ENCODE measurements at places on chromosomes 12 and 14.
A peak's percentile ranks its signal among the peaks of the same experiment; 100 is the strongest.

GRCh38 chr12:107131832-107132616 is 38.7 kb upstream of the CRY1 start:
- no peak for DNase-seq

GRCh38 chr12:127077262-127078045 is 1189.5 kb upstream of the TMEM132C start:
- no peak for DNase-seq

- DNase-seq, result no peak
Observed at GRCh38 chr12:86826051-86826450, 569.9 kb upstream of the MGAT4C start.

DNA sequence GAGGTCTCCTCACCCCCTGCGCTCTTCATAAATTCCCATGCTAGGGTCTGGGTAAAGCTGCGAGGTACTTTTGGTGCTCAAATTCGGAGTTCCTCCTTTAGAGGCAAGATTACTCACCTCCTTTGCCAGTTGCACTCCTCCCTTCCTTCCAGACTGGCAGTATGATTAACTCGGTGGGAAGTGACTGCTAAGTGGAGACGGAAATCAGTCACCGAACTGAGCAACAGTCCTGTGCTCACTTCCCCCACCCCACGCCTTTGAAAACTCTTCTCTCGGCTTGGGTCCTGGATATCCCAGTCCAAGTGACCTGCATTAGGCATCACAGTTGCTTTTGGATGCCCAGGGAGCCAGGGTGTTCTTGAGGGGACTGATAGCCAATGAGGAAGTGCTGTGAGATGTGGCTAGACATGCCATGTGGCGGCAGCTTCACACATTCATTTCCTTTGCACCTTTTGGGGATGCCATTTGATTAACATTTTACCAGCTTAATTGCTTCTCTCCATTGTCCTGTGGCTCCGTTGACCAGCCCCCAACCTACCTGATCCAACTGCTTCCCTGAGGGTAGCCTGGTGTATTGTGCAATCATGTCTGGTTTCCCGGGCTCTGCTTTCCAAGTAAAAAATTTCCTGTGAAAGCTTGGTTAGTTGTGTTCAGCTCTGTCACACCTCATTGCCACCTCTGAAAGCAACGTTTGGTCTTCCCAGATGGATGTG is 840 bp downstream of the PNP start:
- peak; percentile 30 for DNase-seq

DNA sequence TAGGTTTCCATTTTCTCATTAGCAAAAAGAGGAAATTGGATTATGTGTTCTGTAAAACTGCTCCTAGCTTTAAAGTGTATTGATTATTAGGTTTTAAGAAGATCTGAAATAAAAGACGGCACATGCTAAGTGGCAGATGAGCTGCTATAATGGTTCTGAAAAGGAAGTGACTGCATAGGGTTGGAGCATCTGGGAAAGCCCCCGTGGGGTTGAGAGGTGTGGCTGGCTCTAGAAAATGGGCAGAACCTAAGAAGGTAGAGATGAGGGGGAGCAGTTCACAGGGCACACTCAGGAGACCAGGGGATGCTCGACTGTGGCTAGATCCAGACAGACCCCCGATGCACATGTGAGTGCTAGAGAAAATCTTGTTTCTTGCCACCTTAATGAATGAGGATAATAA is 1.9 kb downstream of the IFNG-AS1 start:
- DNase-seq, result no peak

DNA sequence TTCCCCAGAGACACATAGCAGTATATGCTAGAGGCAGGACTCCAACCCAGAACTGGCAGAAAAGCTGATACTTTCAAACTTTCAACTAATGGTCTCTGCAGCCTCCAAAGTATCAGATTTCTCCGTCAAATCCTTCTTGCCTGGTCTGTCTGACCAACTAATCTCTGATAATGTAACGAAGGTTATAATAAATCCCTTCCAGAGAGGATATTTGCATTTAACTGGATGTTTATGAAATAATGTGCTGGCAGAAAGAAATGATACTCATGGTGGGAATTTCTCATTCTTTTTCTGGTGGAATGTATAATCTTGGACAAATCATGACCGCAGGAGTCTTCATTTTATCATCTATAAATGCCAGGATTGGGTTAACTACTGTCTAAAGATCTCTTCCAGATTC is 860.3 kb downstream of the DIO2 start:
- DNase-seq, result no peak

DNA sequence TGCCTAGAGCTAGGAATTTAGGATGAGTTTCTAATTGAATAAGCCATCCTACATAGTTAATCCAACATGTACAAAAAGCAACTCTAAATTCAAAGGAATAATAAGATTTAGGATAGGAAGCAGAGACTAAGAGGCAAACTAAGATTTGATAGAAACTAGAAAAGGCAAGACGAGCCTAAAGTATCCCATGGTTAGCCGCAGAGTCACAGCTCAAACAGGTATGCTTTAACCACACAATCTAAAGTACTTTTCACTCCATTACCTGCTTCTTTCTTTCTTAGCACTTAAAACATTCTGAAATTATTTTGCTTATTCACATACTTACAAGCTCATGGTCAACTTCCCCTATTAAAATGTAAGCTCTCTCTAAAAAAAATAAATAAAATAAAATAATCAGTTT is 51.8 kb downstream of the OTOGL start:
- DNase-seq, result no peak

Measured in activated CD4-positive, CD25-positive, alpha-beta regulatory T cell (primary cell).